ENCODE measurements at places on chromosomes 2 and 18.

GRCh38 chr2:44956843-44957242 is 15.3 kb downstream of the SIX3 start:
- DNase-seq: no peak

DNA sequence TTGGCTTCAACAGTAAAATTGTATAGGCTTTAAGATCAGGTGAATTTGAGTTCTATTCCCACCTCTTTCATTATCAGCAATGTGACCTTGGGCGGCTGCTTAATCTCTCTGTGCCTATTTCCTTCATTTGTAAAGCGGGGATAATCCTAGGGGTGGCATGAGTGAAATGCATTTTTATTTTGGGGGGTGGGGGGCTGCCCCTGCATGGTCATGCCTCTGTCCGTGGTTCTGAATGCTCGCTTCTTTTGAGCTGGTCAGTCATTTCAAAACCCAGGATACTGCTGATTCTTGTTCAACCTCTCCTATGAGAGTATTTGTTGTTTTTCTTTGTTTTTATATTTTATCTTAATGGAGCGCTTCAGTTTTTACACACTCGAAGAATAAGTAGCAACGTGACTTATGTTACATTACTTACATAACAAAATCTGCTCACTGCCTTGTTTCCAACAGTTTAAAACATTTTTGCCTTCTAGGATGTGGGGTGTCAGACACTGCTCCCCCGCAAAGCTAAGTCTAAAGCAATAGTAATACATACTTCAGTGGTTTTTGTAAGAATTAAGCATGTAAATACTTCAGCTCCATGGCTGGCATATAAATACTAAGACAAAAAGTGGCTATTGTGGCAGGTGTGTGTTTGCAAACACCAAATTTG is 152.6 kb upstream of the PELI1 start:
- peak; percentile 24 for DNase-seq

- DNase-seq: no peak
These were observed 155.4 kb upstream of the SLC35G4 start for GRCh38 chr18:11454040-11454439.

GRCh38 chr2:55420871-55421270 is 1.2 kb upstream of the CCDC88A start:
- no peak for DNase-seq

DNA sequence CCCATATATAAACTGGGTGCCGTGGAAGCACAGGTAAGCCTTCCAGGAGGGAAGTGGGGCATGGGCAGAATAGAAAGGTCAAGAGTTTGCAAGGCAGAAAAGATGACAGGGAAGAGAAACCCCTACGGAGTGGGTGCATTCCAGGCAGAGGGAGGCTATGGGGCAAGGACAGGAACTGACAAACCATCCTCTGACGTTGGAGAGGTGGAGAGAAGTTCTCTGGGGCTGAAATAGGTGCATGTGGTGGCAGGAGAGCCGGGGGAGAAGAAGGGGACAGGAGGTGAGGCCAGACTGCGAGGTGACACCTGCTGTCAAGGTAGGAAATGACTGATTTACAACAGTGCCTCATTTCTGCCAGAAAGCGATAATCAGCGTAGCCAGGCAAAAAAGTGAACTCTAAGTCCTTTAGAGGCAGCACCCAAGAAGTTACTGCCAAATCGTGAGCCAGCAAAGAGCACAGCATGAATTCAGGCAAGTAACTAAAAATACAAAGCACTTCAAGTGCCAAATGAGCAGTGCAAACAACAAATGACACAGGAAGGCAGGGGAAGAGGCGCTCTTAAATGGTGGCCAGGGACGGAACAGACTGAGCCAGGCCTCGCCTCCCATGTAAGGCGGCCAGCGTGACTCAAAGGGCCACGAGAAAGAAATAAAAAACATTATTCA is 113.3 kb upstream of the ACVR1C start:
- DNase-seq: no peak

DNA sequence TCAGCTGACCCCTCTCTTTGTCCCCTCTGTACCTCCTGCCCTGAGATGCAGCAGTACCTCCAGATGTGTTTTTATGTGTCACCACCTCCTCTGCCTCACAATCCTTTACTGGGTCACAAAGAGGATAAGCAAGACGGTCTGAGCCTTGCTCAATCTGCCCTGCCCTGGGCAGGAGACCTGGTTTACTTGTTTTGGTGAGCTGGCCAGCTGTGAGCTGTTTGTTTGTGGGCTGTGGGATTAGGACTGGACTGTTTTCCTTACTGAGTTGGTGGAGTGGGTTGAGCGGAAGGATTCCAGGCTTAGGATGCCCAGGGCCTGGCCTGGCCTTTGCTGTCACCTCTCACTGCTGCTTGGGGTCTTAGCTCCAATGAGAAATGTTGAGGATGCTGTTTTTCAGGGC is 299.5 kb downstream of the SRBD1 start:
- no peak for DNase-seq

DNA sequence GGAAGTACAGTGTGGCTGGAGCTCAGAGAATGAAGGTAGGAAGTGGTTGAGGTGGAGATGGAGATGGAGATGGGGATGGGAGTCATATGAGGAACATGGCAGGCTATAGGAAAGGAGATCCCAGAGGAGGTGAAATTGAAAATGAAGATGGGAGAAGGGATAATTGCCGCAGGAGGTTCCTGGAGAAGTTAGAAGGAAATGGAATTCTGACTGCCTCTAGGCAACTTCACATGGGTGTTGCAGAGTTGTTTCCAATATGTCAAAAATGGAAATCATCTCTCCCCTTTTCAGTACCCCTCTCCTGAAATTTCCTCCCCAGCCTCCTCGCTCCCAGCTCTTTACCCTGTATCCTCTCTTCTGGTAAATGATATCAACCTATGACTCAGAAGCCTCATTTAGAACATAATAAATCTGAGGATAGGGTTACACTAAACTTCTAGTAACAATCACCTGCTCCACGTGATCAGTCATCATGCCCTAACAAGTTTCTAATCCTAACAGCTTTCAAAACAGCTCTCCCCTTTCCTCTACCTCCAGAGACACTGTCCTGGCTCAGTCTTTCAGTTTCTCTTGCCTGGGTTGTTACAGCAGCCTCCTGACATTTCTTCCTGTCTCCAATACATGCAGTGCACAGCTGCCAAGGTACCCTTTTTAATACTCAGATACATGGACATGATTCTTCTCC is 201.9 kb upstream of the RBMS1 start:
- DNase-seq: no peak

DNA sequence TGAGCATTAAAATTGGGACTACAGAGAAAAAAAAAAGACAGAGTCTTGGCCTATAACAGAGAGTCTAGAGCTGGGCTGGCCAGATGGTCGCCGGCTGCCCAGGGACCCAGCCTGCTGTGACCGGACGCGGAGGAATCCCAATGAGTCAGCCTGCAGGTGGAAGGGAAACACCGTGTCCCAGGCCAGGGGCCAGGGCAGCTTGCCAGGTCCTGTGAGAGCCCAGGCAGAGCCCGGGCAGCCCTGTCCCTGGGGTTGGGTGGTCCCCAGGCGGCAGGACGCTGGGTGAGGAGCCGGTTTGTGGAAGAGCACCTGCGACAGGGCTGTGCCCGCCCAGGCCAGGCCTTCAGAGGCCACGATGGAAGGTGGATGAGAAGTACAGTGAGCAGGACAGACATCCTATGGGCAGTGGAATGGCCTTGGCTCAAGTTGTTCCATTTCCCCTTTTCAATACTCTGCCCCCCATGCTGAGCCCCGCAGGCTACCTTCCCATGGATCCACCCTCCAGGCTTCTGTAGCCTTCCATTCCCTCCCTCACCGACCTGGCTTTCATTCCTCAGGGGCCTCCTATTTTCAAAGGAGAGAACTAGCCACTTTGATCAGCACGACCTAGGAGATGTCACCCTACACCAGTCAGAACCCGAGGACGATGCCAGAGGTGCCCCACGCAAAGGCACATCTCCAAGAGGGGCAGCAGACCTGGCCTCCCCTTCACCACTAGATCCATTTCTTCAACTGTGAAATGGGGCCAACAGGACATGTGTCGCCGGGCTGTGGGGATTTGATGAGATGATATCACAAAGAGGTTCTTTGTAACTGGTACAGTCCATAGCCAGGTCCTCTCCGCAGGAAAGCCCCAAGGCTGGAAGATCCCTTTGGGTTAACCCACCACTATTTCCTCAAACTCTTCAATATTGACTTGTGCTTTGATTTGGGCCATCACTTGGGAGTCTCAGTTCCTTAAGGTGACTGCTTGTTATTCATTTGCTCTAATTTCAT is 87.5 kb downstream of the POLR1A start:
- DNase-seq: no peak

DNA sequence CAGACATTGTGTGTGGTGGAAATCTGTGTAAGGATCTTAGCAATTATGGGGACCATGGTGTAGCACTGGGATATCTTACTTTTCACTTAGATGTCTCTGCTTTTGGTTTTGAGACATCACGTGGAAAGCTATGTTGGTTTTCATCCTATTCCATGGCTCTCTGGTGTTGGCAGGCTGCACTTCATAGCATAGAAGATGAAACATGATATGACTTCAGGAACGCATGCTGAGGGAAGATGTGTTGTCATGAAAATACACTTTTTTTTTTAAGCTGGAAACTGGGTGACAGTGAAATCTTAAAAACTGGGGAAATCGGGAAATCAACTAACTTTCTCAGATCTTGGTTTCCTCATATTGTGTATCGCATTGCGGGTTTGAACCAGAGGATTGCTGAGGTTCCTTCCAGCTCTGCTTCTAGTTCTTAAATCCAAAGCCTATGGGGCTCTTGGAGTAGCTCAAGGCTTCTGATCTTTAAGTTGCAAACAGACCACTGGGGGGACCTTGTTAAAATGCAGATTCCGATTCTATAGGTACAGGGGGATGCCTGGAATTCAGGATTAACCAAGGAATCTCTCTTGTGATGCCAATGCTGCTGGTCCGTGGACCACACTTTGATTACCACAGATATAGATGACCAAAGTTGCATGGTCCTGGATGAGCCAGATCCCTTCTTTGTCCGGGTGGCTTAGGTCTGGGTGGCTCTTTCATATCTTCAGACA is 160.7 kb downstream of the SH3RF3 start:
- no peak for DNase-seq

GRCh38 chr18:37261988-37262387 is 303.6 kb downstream of the CELF4 start:
- DNase-seq: no peak

GRCh38 chr2:172998547-172999272 is 76.9 kb upstream of the MAP3K20 start:
- no peak for DNase-seq

GRCh38 chr2:234446404-234447076 is 50.3 kb downstream of the ARL4C start:
- peak; percentile 93 for DNase-seq

DNA sequence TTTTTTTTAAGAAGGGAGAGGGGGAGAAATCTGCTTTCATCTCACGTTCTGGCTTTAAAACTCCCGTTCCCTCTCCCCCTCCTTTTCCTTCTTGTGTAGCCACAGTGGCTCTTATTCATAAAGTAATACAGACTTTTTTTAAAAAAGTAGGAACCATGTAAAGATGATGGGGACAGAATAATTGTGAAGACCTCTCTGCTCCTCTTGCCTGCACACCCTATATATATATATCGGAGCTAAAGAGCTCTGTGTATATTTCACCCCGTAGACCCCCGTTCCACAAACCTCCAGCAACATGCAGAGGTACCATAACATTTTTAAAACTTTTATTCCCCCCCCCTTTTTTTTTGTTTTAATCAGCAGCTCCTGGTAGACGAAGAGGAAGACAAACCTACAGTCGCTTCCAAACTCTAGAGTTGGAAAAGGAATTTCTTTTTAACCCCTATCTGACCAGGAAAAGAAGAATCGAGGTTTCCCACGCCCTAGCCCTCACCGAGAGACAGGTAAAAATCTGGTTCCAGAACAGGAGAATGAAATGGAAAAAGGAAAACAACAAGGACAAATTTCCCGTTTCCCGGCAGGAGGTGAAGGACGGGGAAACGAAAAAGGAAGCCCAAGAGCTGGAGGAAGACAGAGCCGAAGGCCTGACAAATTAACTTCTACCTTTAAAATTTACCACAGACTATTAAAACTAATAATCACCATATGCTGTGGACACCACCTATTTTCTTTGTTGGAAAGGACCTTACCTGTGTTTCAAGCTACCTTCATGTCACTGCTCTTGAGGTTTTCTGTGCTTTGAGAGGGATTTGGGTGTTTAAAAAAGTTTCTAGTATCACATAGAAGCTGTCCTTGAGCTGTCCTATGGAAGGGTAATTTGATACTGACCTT is 1.7 kb downstream of the HOXD8 start:
- DNase-seq: no peak

DNA sequence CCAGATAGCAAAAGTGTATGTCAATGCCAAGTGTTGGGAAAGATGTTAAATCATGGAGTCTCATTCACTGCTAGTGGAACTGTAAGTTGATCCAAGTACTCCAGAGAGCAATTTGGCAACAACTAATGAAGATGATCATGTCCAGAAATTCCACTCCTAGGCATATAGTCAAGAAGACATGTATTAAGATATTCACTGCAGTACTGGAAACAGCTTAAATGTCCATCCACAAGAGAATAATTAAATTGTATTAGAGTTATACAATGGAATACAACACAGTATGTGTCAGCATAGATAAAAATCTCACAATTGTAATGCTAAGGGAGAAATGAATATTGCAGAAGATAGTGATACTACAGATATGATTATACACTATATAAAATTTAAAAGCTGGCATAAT is 15.2 kb upstream of the LBH start:
- no peak for DNase-seq

GRCh38 chr2:67755156-67755882 is 307.5 kb downstream of the C1D start:
- DNase-seq: no peak

DNA sequence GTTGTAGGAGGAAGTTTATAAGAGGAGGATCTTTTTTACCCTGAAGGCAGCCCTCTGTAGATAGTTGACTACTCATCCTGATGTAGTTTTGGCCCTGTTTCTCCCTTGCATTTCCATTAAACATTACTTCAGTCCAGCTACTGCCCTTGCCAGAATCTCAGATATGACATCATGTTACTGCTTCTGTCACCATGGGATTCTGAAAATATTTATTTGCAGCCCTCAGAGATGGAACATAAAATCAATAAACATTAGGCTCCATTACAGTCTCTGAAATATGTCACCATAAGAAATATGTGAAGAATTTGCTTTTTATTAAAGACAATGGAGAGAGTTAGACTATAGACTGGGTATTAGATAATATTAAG is 68.7 kb upstream of the STK39 start:
- DNase-seq: no peak

- no peak for DNase-seq
These were observed 33.6 kb upstream of the B3GNT7 start for GRCh38 chr2:231361701-231362554.

DNA sequence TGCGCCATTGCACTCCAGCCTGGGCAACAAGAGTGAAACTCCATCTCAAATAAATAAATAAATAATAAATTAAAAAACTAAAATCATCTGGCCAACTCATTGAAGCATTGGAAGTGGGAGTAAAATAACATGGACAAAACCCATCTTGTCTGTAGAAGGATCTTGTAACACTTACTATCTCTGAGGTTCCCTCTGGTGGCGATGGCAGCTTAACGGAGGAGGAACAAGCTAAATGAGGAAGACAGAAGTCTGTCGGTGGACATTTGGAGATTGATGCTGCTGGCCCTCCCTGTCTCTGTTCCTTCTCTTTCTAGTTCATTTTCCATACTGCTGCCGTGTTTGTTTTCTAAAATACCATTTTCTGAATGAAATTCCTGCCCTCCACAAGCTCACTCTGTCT is 43.4 kb downstream of the ZCCHC2 start:
- DNase-seq: no peak
